ENCODE measurements at places on chromosomes 1 and 21. TPM values are rescaled to one million over a fixed set of nuclear protein-coding genes. Genes with fewer than 3 reads are reported as not detected.
A peak's percentile ranks its signal among the peaks of the same experiment; 100 is the strongest.

- DNase-seq, result no peak
Observed at GRCh38 chr1:198228925-198229324, 72.1 kb downstream of the NEK7 start.

Gene TMEM81
- total RNA-seq, result 2.3 TPM

DNA sequence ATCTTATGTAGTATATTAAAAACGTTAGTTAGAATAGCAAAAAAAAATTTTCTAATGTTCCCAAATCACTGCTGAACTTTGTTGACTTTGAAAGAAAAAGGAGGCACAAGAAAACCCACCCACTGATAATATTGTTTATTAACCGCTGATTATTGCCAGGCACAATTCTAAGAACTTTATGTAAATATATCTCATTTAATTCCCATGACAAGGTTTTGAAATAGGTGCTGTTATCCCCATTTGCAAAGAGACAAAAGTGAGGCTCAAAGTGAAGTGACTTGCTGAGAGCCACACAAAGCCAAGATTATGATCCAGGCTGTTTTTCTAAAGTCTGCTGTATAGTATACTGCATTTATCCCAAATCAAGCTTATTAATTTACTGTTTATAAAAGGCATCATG is 56.4 kb downstream of the SASS6 start:
- DNase-seq, result no peak

- no peak for DNase-seq
Observed at GRCh38 chr1:246107516-246108277, 399.4 kb downstream of the SMYD3 start.

DNA sequence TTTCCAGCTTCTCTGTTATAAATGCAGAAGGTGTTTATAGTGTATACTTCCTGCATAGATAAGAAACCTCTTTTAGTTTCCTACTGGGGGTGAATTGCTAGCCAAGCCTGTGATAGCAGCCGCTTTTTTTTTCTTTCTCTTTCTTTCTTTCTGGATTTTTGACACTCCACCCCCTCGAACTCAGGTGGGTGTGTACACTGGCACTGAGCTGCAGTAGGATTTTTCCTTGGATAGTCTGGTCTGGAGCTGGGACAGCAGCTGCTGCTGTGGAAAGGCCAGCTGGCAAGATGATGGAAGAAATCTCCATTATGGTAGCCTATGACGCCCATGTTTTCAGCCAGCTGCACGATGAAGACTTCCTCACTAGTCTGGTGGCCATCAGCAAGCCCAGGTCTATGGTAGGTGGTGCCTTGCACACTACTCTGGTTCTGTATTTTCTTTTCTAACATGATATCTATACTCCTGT is 122.5 kb upstream of the CACYBP start:
- DNase-seq, result no peak

DNA sequence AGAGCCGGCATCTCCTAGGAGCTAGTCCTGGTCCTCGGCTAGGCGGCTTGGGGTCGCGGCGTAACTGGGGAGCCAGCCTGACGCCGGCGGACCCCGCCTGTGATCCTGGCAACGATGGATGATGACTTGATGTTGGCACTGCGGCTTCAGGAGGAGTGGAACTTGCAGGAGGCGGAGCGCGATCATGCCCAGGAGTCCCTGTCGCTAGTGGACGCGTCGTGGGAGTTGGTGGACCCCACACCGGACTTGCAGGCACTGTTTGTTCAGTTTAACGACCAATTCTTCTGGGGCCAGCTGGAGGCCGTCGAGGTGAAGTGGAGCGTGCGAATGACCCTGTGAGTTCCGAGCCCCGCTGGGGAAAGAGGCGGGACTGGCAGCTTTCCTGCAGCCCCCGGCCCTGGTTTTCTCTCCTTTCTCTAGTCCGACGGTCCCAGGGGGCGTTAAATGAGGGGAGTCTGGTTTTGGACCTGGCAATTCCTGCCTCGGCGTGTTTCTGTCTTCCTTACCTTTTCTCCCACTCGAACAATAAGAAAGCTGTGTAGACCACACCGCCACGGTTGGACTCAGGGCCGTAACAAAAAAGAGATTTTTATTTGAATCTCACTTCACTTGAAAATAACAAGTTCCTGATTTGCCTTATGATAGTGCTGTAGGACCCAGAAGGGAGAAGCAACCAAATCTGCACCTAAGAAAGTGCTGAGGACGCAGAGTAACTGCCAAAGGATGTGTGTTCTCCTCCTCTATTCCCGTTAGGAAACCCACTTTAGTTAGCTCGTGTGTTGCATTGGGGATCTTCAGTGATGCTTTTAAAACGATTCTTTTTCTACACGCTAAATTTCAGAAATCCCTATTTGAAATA is at the start of gene SPRTN:
Gene SPRTN, plus strand, starts transcription at position 24 of the 859 bp plus-strand sequence. Its CDS starts 91 bp downstream, at position 115.
- no peak for DNase-seq

GRCh38 chr1:193412748-193413147 is 226.3 kb upstream of the B3GALT2 start:
- no peak for DNase-seq

- no peak for DNase-seq
Observed at GRCh38 chr1:67173988-67174387, 7.7 kb downstream of the IL23R start.

Gene CEP170
- total RNA-seq, result 92.4 TPM

Gene SIPA1L2
- 38.0 TPM for total RNA-seq

DNA sequence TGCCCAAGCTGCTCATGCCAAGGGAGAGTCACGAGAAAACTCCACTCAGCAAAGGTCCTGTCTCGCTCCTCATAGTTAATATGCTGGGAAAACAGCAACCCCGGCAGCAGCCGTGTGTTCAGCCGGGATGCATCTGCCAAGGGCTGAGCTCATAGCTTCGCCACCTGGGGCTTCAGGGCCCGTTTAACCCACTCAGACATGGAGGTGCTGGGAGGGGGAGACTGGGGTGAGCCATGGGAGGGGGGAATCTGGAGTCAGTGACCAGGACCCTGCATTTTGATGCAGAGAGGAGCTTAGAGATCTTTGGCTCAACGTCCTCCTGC is 283.4 kb downstream of the PTPRU start:
- DNase-seq, result peak; percentile 37

GRCh38 chr1:110056285-110056683 is 14.2 kb downstream of the ALX3 start:
- DNase-seq, result no peak

DNA sequence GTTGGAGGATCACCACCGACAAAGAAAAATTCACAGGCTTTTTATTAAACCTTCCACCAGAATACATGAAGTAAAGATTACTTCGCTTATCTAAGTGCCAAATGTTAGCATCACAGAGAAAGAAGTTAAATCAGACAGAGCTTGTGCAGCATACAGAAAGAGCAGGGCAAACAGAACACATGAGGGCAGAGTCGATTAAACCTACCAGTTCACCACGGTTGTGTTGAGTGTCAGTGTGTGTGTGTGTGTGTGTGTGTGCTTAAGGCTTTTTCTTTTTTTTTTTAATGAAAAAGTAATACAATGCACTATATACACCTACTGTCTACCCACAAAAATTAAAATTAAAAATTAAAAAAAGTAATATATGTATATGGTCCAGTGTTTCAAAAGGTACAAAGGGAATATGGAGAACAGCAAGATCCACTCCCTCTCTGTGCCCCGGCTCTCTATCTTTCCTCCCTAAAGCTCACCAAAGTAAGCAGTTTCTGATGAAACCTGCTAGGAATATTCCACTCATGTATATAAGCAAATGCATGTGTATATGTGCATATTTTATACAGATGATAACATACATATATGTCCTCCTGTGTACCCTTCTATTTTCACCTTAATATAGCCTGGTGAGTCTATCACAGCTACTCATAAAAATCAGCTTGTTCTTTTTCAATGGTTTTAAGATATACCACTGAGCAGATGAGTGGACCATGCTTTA is 17.7 kb downstream of the YIPF1 start:
- DNase-seq, result no peak

DNA sequence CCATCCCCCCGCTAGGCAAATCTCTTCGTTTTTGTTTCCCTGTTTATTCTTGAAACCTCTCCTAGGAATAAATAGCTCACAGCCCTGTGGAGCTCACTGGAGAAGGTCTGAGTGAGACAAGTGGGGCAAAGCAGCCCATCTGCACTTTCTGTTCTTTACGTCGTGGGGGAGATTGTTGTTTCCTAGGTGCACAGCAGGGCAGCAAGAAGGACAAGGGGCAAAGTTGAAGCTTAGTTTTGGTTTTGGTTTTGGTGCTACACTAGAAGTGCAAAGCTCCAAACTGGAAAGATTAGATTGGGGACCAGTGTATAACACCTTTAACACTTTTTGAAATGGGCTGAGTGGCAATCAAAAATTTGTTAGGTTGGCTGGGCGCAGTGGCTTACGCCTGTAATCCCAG is 76.6 kb downstream of the GPR88 start:
- no peak for DNase-seq

DNA sequence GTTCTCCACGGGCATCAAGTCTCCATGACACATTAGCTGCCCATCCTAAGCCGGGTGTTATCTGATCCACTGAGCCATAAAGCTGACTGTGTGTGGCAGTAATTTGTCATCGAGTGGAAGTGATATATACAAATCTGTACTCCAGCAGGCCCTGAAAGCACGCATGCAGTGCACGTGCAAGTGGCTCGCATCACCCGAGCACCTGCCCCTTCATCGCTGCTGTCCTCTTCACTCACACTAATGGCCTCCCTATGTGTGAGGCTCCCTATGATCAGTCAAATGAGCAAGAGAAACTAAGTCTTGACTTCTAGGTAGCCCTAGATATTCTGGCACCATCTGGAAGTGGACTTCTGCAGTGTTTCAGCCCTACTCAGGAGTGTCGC is 248.6 kb downstream of the MATN1 start:
- DNase-seq, result no peak

Gene LRRC7
- 0.40 TPM for total RNA-seq

- no peak for DNase-seq
Observed at GRCh38 chr1:219292999-219293398, 119.3 kb downstream of the LYPLAL1 start.

DNA sequence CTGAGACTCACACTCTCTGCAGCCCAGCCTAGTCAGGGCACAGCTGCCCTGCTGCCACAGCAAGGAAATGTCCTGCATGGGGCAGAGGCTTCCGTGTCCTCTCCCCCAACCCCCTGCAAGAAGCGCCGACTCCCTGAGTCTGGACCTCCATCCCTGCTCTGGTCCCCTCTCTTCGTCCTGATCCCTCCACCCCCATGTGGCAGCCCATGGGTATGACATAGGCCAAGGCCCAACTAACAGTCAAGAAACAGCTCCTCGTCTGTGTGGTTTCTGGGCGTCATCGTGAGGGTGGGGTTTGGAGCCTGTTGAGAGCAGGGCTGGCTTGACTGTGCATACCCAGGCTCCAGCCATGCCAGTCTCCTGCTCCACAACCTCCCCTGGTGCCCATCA is 19.5 kb downstream of the FAAH start:
- DNase-seq, result no peak

Gene LCE1D
- not detected for total RNA-seq

GRCh38 chr1:44576456-44577150 is 97.7 kb downstream of the TMEM53 start:
- no peak for DNase-seq

- DNase-seq, result peak; percentile 82
Observed at GRCh38 chr1:109619576-109620400, at the start of the genes AMPD2 and GNAT2. Gene AMPD2 (plus strand): TSS chr1:109619837. CDS start chr1:109621176, 1,339 bp downstream. Gene GNAT2 (minus strand): TSS chr1:109619616. CDS start chr1:109612870, 6,746 bp downstream.

DNA sequence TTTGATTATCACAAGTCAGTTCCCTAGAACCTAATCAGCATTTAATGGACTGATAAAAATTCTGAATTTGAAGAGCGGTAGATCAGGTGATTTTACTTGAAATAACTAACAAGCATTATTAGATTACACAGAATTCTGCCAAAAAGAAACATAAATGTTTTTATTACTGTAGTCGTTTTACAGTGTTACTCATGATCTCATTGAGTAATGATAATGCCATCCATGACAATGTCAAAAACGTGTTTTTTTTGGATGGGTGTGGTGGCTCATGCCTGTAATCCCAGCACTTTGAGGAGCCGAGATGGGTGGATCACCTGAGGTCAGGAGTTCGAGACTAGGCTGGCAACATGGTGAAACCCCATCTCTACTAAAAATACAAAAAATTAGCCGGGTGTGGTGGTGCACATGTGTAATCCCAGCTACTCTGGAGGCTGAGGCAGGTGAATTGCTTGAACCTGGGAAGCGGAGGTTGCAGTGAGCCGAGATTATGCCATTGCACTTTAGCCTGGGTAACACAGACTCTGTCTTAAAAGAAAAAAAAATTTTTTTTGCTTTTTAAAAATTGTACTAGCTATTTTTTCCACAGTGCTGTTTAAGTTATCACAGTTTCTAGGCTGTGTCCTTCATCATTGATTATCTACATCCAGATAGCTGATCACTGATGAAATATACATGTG is 56.6 kb downstream of the LAMC1 start:
- DNase-seq, result no peak

DNA sequence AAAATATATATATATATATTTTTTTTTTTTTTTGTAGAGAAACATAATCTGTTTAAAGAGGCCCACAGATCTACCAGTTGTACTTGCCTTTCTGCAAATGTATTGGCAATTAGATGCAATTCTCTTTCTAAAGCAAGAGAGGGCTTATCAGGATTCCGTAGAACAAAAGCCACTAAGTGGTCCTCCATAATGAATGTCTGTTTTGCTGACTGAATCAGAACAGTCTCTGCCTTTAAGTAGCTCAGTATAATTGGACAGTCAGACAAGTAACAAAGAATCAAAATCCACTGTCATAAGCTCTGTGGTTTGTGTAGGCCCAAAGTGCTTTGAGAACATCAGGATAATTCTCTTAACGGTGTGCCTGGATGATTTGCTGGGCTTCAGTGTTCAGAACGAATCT is 17.3 kb downstream of the SARS1 start:
- DNase-seq, result no peak

Gene FMO3
- total RNA-seq, result 3.2 TPM

- DNase-seq, result no peak
Observed at GRCh38 chr1:75964760-75965408, 32.7 kb upstream of the ASB17 start.

Measured in Peyer's patch (tissue), 4 donors.